B cell (primary cell): ENCODE measurements at places on chromosomes 6 and 20. TPM values are rescaled to one million over a fixed set of nuclear protein-coding genes. Genes with fewer than 3 reads are reported as not detected.

- no peaks in the 10 kb centered on the region for H3K36me3 ChIP-seq
- no peak overlapping the region for H3K27ac ChIP-seq
- no peaks in the 10 kb centered on the region for H3K4me1 ChIP-seq
- DNase-seq: no peak
- H3K27me3 ChIP-seq: no peaks in the 10 kb centered on the region
- H3K4me3 ChIP-seq: no peak overlapping the region
These were observed 53.5 kb downstream of the DACT2 start for GRCh38 chr6:168265827-168266815.

GRCh38 chr6:11366183-11366933 lies 133.9 kb upstream of the NEDD9 start:
- H3K27me3 ChIP-seq: no peaks in the 10 kb centered on the region
- H3K4me1 ChIP-seq: peaks cover 41% of the 10 kb centered on the region
- peak; percentile 55 for DNase-seq
- peaks cover 29% of the 10 kb centered on the region for H3K36me3 ChIP-seq
- no peak overlapping the region for H3K4me3 ChIP-seq

- no peak overlapping the region for H3K27ac ChIP-seq
- DNase-seq: no peak
- H3K4me3 ChIP-seq: no peak overlapping the region
- no peaks in the 10 kb centered on the region for H3K27me3 ChIP-seq
- no peaks in the 10 kb centered on the region for H3K36me3 ChIP-seq
These were observed 13.5 kb upstream of the TRAM2 start for GRCh38 chr6:52590152-52590891.

Gene TCF15
- total RNA-seq: not detected in 2 replicates

DNA sequence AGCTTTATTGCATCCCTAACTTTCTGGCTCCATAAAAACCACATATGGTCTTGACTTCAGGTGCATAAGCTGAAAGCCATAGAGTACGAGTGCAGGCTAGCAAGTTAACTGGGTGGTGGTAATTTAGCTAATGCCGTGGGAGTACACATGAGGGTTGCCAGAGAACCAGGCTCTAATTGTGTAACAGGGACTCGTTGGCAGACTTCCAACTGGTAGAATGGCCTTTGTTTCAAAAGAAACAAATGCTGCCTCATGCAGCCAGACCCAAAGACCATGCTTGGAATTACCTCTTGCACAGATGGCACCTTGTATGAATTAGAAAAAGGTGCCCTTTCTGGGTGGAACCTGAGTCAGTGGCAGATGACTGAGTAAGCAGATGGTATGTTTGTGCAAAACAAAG lies 73.2 kb downstream of the LY86 start:
- no peak overlapping the region for H3K27ac ChIP-seq
- peaks cover 28% of the 10 kb centered on the region for H3K4me1 ChIP-seq
- no peaks in the 10 kb centered on the region for H3K36me3 ChIP-seq
- H3K4me3 ChIP-seq: no peak overlapping the region
- no peak for DNase-seq
- H3K27me3 ChIP-seq: no peaks in the 10 kb centered on the region

DNA sequence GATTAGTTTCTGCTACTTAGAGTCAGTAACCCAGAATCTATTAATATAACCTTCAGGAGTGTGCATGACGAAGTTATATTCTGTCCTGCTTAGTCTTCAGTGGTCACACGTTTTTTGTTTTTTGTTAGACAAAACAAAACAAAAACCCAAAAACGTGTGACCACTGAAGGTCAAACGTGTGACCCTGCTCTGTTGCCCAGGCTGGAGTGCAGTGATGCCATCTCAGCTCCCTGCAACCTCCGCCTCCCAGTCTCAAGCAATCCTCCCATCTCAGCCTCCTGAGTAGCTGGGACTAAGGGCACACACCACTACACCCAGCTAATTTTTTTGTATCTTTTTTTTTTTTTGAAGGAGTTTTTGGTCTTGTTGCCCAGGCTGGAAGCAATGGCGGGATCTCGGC lies 142.4 kb downstream of the BCAS1 start:
- no peak overlapping the region for H3K4me3 ChIP-seq
- H3K27ac ChIP-seq: no peak overlapping the region
- no peaks in the 10 kb centered on the region for H3K36me3 ChIP-seq
- peaks cover 71% of the 10 kb centered on the region for H3K4me1 ChIP-seq
- no peak for DNase-seq
- H3K27me3 ChIP-seq: no peaks in the 10 kb centered on the region

- H3K27me3 ChIP-seq: no peaks in the 10 kb centered on the region
- H3K36me3 ChIP-seq: no peaks in the 10 kb centered on the region
- peaks cover 54% of the 10 kb centered on the region for H3K4me1 ChIP-seq
These were observed 1.3 kb upstream of the DDR1 start for GRCh38 chr6:30882759-30883684.

DNA sequence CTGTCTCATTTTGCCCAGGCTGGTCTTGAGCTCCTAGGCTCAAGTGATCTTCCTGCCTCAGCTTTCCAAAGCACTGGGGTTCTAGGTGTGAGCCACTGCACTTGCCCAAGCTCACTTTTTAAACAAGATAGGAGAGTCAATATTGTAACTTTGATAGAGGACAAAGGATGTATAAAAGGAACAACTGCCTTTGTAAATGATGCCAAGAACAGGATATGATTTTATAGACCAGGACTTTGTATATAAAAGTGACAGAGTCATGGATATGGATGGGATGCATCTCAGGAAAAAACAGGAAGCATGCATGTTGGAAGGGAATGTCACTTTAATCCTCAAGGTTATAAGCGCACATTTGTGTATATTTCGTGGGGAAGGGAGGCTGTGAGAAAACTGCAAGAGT lies 338.4 kb downstream of the PRL start:
- H3K27me3 ChIP-seq: no peaks in the 10 kb centered on the region
- no peaks in the 10 kb centered on the region for H3K4me1 ChIP-seq
- no peak overlapping the region for H3K4me3 ChIP-seq
- no peaks in the 10 kb centered on the region for H3K36me3 ChIP-seq

GRCh38 chr20:3702611-3703391 lies 9.6 kb downstream of the SIGLEC1 start:
- no peaks in the 10 kb centered on the region for H3K36me3 ChIP-seq
- H3K27ac ChIP-seq: no peak overlapping the region
- no peak for DNase-seq
- no peak overlapping the region for H3K4me3 ChIP-seq
- H3K4me1 ChIP-seq: no peaks in the 10 kb centered on the region
